PC-9 (cell line): ENCODE measurements at places on chromosomes 5 and 9. TPM values are rescaled to one million over a fixed set of nuclear protein-coding genes. Genes with fewer than 3 reads are reported as not detected.

TAS2R1 gene
- total RNA-seq, result not detected in 2 replicates

SPEF2 gene
- total RNA-seq, result 7.5 and 10.6 TPM in 2 replicates

SLC12A7 gene
- 174 and 207 TPM in 2 replicates for total RNA-seq

CDH6 gene
- not detected in 2 replicates for total RNA-seq

LCN9 gene
- total RNA-seq, result not detected in 2 replicates

FOXI1 gene
- not detected in 2 replicates for total RNA-seq

DMRT3 gene
- total RNA-seq, result not detected in 2 replicates

BHMT gene
- total RNA-seq, result not detected in 2 replicates

NR2F1 gene
- total RNA-seq, result 1.1 and 1.3 TPM in 2 replicates

TBC1D2 gene
- 42.9 and 44.7 TPM in 2 replicates for total RNA-seq

- H3K27me3 ChIP-seq, result no peaks in the 10 kb centered on the region
- H3K4me3 ChIP-seq, result no peak overlapping the region
- no peaks in the 10 kb centered on the region for H3K36me3 ChIP-seq
These were observed 58.7 kb upstream of the NFIB start for GRCh38 chr9:14372437-14373335.

- no peaks in the 10 kb centered on the region for H3K36me3 ChIP-seq
- H3K4me3 ChIP-seq, result no peak overlapping the region
- peaks cover 81% of the 10 kb centered on the region for H3K27me3 ChIP-seq
- H3K4me1 ChIP-seq, result no peaks in the 10 kb centered on the region
- DNase-seq, result no peak
These were observed 33.1 kb downstream of the DBH start for GRCh38 chr9:133669182-133669801.

GRCh38 chr5:80672140-80672736 is 17.5 kb upstream of the DHFR start:
- no peak overlapping the region for H3K27ac ChIP-seq
- H3K4me3 ChIP-seq, result no peak overlapping the region
- peak; percentile 57 for DNase-seq
- H3K27me3 ChIP-seq, result no peaks in the 10 kb centered on the region
- peaks cover 10% of the 10 kb centered on the region for H3K36me3 ChIP-seq
- no peaks in the 10 kb centered on the region for H3K4me1 ChIP-seq

GRCh38 chr9:28464481-28465216 is 891.4 kb upstream of the C9orf72 start:
- H3K27ac ChIP-seq, result no peak overlapping the region
- no peaks in the 10 kb centered on the region for H3K27me3 ChIP-seq
- no peaks in the 10 kb centered on the region for H3K36me3 ChIP-seq
- DNase-seq, result no peak
- no peak overlapping the region for H3K4me3 ChIP-seq

DNA sequence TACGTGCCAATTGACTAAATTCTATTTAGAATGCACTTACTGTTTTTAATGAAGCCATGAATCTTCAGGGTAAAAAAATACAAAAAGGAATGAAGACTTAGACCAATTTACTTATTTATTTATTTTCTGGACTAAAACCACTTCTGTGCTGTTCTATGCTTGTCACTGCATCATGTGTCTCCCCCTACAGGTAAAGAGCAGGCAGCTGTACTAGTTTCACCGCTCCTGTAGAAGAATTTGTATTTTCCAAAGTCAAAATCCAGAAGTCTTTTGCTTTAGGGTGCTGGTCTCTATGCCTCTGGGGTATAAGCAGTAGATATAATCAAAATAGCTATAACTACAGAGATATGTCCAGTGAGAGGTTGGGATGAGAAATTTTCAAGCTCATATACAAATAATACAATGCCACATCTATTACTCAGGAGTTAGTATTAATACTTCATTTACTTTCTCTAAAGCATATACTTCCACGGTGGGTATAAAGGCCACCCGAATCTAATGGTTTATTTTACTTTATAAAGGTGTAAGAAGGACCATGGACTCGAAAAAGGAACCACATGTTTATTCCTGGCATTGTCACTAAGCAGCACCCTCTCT is 591.5 kb downstream of the RAB3C start:
- no peak overlapping the region for H3K27ac ChIP-seq
- no peaks in the 10 kb centered on the region for H3K27me3 ChIP-seq
- DNase-seq, result peak; percentile 40
- no peaks in the 10 kb centered on the region for H3K4me1 ChIP-seq
- H3K4me3 ChIP-seq, result no peak overlapping the region

DNA sequence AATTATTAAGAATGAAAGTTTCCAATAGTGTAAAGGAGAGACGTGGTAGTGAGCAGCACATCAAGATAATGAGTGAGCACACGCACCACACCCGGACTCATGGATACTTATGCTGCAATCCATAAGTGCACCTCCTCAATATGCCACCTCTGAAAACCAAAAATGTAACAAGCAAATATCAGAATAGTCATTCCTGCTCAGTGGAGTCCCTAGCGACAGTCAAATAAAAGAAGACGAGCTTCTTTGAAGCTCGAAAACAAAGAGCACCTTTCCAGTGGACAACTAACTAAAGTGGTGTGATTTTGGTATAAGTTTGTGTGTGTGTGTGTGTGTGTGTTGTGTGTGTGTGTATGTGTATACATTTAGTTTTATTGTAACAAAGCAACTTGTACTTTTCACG is 241.3 kb downstream of the DEPDC1B start:
- H3K27ac ChIP-seq, result no peak overlapping the region
- no peaks in the 10 kb centered on the region for H3K27me3 ChIP-seq
- no peak overlapping the region for H3K4me3 ChIP-seq
- no peaks in the 10 kb centered on the region for H3K36me3 ChIP-seq

DNA sequence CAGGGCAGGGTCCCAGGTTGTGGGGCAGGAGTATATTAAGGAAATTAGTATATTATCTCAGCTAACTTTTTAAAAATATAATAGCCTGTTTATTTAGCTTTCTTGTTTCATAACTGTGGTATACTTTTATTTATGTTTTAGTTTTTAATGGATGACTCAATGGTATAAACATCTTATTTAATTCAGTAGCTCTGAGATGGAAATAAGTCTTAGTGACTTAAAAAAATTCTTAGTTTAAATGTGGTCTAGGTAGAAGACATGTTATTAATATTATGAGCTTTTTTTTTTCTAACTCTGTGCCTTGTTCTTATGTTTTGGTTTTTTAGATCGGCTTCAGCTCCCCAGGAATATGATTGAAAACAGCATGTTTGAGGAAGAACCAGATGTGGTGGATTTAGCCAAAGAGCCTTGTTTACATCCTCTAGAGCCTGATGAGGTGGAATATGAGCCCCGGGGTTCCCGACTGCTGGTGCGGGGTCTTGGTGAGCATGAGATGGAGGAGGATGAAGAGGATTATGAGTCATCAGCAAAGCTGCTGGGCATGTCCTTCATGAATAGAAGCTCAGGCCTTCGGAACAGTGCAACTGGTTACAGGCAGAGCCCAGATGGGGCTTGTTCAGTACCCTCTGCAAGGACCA is 43.1 kb downstream of the LNPEP start:
- no peak overlapping the region for H3K27ac ChIP-seq
- H3K4me1 ChIP-seq, result no peaks in the 10 kb centered on the region
- 0 out of 2 replicates have a peak, but pooled peaks cover 5% of the 10 kb centered on the region for H3K36me3 ChIP-seq
- no peak overlapping the region for H3K4me3 ChIP-seq

DNA sequence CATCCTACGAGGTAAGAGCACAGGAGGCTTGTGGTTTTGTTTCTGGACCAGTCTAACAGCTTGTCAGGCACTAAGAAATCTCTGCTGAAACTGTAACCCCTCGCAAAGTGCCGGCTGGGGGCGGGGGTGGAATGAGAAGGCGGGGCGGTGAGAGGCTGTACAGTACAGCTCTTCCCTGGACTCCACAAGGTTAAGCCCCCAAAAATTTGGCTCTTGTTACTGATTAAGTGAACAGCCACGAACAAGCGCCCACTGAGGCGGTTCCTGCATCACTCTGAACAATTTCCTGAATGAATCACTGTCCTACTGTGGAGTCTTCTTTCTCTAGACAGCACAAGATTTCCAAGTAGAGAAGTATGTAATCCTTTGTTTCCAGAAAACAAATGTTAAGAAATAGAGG is 6.8 kb downstream of the FBP2 start:
- no peaks in the 10 kb centered on the region for H3K4me1 ChIP-seq
- no peaks in the 10 kb centered on the region for H3K36me3 ChIP-seq
- H3K27me3 ChIP-seq, result no peaks in the 10 kb centered on the region
- peak; percentile 8 for DNase-seq

DNA sequence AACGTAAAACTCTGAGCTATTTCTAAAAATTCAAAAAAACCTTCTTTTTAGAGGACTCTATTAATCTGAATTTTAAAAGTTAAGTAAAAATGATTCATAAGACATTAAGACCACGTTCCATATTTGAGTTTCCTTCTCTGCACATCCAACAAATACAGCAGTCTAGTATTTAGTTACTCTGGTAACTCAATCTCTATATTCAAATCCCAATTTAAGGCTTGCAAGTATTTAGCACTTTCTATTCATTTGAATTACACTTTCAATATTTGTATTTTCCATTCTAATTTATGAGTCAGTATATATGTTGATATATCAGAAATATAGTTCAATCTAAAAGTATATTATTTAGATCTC is 17.7 kb downstream of the RFX3 start:
- H3K27ac ChIP-seq, result peak overlapping the region; percentile 27; the same call in 1 of the 2 replicates
- no peaks in the 10 kb centered on the region for H3K4me1 ChIP-seq
- H3K4me3 ChIP-seq, result no peak overlapping the region
- DNase-seq, result no peak

DNA sequence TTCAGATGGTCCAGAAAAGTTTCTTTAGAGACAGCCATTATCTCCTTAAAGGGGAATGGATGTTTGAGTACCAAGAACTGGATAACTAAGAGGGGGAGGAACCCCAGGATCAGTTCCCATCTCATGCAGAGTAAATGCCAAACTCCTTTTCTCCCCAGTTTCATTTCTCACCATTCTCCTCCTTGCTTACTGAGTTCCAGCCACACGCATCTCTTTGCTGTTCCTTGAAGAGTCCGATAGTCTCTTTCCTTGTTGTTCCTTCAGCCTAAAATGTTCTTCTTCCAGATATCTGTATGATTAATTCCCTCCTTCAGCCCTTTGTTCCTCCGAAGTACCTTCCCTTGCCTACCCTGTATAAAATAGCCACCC is 30.0 kb downstream of the KDM4C start:
- H3K27ac ChIP-seq, result no peak overlapping the region
- no peak for DNase-seq
- no peaks in the 10 kb centered on the region for H3K27me3 ChIP-seq
- no peak overlapping the region for H3K4me3 ChIP-seq
- H3K36me3 ChIP-seq, result no peaks in the 10 kb centered on the region
- no peaks in the 10 kb centered on the region for H3K4me1 ChIP-seq

DNA sequence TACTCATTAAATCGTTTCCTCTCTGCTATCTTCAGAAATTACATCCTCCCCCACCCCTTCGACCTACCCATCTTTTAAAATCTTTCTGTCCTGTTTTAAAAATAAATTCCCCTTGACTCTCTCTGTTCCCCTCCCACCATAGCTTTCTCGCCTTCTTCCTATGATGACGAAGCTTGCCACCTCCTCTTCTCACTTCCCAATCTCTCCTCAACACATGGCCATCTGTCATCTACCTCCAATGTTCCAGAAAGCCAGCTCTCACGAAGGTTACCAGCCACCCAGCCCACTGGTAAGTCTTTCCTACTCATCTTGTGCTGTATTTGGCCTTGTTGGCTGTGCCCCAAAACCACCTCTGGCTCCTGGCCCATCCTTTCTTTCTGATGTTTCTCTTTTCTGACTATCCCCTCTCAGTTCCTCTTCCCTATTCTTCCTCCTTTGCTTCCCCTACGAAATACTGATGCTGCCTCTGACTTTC is 346.3 kb downstream of the ENC1 start:
- H3K4me3 ChIP-seq, result no peak overlapping the region
- no peak for DNase-seq
- H3K27me3 ChIP-seq, result no peaks in the 10 kb centered on the region
- H3K4me1 ChIP-seq, result peaks cover 5% of the 10 kb centered on the region
- no peak overlapping the region for H3K27ac ChIP-seq

DNA sequence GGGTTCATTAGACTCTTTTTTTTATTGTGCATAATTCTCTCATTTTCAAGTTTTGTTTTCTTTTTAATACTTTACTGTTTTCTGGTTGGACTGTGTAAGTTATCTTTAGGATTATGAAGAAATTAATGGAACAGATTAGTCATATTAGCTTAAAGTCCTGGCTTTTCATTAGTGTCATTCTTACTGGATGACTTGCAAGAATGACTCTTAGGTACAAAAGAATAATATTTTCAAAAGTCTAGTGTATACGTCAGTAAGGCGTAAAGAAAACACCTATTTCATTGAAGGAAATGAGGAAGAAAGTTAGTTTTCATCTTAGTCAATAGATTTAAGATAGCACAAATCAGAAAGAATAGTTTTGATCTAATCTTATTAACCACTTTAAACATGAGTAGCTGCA is 20.4 kb downstream of the UHRF2 start:
- DNase-seq, result no peak
- H3K4me1 ChIP-seq, result no peaks in the 10 kb centered on the region
- no peak overlapping the region for H3K27ac ChIP-seq
- no peak overlapping the region for H3K4me3 ChIP-seq

- no peak for DNase-seq
- no peak overlapping the region for H3K27ac ChIP-seq
- H3K4me1 ChIP-seq, result no peaks in the 10 kb centered on the region
- H3K36me3 ChIP-seq, result no peaks in the 10 kb centered on the region
- no peak overlapping the region for H3K4me3 ChIP-seq
These were observed 334.2 kb upstream of the SLC30A5 start for GRCh38 chr5:68759593-68759992.

GRCh38 chr5:58016358-58016757 is 443.5 kb downstream of the PLK2 start:
- no peaks in the 10 kb centered on the region for H3K27me3 ChIP-seq
- no peaks in the 10 kb centered on the region for H3K36me3 ChIP-seq
- DNase-seq, result peak; percentile 55
- H3K4me3 ChIP-seq, result no peak overlapping the region
- peak overlapping the region; percentile 72 for H3K27ac ChIP-seq
- peaks cover 31% of the 10 kb centered on the region for H3K4me1 ChIP-seq

DNA sequence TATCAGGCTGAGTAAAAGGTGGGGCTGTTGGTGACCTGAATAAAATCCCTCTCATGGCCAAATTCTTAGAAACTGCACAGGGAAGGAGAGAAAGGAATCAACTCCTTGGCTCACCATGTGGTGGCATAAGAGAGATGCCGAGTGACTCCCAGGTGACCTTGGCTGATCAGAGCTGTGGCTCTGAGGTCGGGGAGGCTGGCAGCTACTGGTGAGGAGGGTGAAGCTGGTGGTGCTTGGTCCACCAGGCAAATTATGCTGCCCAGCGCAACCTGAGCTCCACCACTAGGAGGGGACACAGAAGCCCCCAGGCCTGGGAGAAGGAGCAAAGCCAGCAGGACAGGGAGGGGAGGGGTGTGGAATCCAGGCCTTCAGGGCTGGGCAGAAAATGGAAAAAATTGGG is 111.2 kb upstream of the IL12B start:
- no peaks in the 10 kb centered on the region for H3K36me3 ChIP-seq
- no peaks in the 10 kb centered on the region for H3K27me3 ChIP-seq
- H3K27ac ChIP-seq, result no peak overlapping the region
- no peak overlapping the region for H3K4me3 ChIP-seq

GRCh38 chr5:36614657-36615308 is 8.4 kb downstream of the SLC1A3 start:
- H3K27ac ChIP-seq, result no peak overlapping the region
- no peaks in the 10 kb centered on the region for H3K27me3 ChIP-seq
- peaks cover 36% of the 10 kb centered on the region for H3K4me1 ChIP-seq
- peaks cover 42% of the 10 kb centered on the region for H3K36me3 ChIP-seq
- no peak for DNase-seq
